ENCODE measurements at places on chromosomes 6 and 20.

DNA sequence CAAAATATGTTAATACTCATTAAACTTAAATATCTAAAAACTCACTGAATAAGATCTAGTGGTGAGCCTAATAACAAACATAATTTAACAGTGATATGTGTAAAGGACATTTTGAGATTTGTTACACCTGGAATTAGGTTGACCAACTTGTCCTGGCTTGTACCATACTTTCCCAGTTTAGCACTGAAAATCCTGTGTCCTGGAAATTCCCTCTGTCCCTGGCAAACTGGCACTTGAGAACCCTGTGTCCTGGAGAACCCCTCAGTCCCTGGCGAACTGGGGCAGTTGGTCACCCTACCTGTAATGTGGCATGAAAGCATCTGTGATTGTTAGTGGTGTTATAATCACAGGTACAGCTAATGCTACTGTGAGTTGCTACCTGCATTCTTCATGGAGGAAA, 6.9 kb upstream of the PRND start:
- DNase-seq, result no peak

- DNase-seq, result no peak
Measured at GRCh38 chr6:119012521-119012920, 65.9 kb downstream of the FAM184A start.

DNA sequence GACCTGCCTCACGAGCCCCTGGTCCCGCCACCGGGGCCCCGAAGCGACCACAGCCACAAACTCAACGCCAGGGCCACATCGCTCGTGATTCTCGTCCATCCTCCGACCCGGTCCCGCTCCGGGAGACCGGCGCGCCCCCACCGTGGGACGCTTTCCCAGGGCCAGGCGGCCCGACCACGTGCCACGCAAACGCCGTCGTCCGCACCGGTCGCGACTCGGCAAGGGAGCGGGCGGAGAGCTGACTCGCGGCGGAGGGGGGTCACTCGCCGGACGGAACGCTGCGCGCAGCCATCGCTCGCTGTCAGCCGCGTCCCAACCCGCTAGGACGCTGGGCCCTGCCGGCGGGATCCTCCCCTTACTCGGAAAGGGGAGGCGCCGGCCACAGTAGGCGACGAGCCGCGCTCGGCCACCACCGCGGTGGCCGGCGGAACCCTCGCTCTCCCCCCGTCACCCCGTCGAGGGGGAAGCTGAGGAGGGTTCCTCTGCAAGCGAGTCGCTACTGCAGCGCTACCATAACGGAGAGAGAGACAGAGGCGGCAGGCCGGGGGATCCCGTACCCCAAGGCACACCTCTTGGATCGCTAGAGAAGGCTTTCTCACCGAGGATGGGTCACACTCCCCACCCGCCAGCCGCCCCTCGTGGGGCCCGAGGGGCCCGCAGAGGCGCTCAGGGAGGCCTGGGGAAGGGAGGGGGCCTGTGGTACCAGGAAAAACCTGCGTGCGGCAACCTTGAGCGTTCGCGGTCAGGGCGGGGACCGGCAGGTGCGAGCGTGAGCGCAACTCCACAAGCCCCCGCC, 511.8 kb upstream of the ZNF337 start:
- peak; percentile 59 for DNase-seq

- DNase-seq, result no peak
Measured at GRCh38 chr6:48139818-48140614, 29.0 kb upstream of the PTCHD4 start.

- no peak for DNase-seq
Measured at GRCh38 chr20:53963635-53964034, 106.8 kb downstream of the BCAS1 start.

DNA sequence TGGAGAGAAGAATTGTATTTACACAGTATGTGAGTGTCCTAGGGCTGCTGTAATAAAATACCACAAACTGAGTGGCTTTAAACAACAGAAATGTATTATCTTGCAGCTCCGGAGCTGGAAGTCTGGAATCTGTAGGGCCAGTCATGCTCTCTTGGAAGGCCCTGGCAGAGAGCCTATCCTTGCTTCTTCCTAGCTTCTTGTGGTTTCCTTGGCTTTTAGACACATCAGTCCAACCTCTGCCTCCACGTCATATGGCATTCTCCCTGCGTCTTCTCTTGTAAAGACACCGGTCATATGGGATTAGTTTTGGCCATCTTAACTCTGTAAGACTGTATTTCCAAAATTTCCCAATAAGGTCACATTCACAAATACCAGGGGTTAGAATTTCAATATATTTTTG, 10.8 kb downstream of the FNDC1 start:
- no peak for DNase-seq

DNA sequence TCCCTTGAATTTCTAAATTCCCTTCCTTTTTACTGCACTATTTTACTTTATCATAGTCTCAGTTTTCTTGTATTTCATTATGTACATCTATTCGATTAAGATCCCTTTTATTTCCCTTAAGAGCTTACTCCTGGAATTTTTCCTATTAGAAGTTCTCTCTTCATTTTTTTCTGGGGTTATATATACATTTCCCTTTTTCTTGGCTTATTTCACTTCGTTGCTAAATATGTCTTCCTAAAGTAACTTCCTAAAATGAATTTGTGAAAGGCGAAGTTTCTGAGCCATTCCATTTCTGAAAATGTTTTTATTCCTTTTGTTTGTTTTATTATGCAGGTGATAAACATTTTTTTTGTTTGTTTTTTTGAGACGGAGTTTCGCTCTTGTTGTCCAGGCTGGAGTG, 5.9 kb upstream of the CD109 start:
- no peak for DNase-seq

DNA sequence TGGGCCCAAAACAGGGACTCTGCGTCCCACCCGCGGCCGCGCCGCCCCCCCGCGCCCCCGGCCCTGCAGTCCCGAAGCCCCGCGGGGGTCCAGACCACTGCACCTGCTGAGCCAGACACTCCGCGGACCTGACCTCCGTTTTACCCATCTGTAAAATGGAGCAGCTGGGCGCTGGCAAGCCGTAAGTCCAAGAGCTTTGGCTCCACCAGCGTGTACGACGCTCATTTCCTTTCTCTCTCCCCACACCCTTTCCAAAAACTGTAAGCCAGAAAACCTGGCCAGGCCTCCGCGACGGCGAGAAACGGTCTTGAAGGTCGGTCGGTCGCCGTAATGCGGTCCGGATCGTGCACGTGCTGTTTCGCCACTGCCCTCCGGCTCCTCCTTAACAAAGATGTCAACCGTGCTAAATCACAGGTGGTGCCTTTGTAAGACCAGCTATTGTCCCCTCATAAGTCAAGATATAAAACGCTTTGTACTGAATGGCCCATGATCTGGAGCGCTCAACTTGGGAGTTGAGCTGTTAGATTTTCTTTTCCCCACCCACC, 7.8 kb upstream of the NR2E1 start:
- DNase-seq, result peak; percentile 63

GRCh38 chr6:150557043-150557599, 42.6 kb upstream of the PLEKHG1 start:
- DNase-seq, result no peak

DNA sequence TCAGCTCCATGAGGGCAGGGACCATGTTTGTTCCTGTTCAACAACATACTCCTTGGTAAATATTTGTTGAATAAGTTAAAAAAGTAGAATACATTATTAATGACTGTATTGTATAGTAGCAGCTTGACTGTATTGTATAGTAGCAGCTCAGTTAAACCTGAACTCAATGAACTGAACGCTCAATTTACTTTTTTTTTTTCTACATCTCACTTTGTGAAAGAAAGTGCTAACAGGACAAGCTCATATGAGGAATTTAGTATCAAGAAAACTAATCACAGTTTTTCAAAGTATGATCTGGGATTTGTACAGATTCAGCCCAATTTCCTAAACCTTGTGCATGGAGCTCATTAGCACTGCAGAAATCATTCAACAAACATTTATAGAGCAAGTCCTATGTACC, 38.8 kb upstream of the NR2E1 start:
- no peak for DNase-seq

DNA sequence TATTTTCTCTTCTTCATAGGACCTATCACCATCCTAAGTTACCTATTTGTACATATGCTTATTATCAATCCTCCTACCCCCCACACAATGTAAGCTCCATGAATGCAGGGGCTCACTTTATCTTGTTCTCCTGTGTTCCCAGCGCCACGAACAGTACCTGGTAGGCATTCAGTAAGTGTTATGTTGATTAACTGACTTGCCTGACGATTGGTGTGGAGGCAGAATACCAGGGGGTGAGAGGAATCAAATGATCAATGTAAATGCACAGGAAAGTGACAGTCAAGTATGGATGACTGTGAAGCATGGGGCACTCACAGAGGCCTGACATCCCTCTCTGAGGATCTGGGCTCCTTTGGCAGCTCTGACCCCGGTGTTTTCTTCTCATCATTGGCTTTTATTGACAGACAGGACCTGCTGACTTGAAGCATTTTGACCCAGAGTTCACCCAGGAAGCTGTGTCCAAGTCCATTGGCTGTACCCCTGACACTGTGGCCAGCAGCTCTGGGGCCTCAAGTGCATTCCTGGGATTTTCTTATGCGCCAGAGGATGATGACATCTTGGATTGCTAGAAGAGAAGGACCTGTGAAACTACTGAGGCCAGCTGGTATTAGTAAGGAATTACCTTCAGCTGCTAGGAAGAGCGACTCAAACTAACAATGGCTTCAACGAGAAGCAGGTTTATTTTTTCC, 6.1 kb upstream of the IFT52 start:
- no peak for DNase-seq

DNA sequence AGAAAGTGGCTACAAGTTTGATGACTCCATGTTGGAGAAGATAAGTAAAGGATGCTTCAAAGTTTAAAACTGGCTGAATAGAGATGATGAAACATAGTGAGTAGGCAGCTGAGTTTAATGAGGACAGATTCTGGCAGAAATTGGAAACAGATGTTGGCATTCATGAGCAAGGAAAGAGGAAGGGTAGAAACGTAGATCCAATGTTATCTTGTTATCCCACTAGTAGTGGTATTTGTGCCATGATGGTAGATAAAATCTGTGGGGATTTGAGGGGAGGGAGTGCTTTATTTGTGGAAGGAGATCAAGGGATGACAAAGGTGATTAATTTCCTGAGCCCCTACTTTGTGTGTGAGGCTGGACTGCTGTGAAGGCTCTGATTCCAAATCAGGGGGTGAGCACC, 69.5 kb downstream of the MRAP2 start:
- no peak for DNase-seq
